ENCODE measurements at places on chromosomes 2 and 18.
A peak's percentile ranks its signal among the peaks of the same experiment; 100 is the strongest.

DNA sequence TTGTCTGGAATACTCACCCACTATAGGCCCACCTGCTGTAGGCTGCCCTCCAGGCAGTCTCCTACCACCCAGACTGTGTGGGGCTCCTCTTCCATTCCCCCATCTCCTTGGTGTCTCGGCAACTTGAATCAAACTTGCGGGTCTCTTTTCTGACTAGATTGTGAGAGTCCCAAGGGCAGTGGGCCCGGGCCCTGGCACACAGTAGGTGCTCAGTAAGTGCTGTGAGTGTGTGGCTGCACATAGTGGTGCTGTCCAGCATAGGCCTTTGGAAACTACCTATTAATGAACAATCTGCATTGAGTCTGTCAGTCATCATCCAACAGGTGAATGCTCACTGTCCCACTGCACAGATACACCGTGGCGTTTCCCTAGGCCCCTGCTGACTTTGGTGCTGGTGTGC, 43.6 kb upstream of the ASB1 start:
- H3K4me1 ChIP-seq = peaks cover 22% of the 10 kb centered on the region
- H3K36me3 ChIP-seq = peaks cover 36% of the 10 kb centered on the region
- no peak overlapping the region for H3K4me3 ChIP-seq
- no peaks in the 10 kb centered on the region for H3K27me3 ChIP-seq
- no peak overlapping the region for H3K27ac ChIP-seq

GRCh38 chr2:162211732-162212131, 31.5 kb downstream of the FAP start:
- no peak for DNase-seq
- H3K4me3 ChIP-seq = no peak overlapping the region
- H3K36me3 ChIP-seq = no peaks in the 10 kb centered on the region
- no peak overlapping the region for H3K27ac ChIP-seq

DNA sequence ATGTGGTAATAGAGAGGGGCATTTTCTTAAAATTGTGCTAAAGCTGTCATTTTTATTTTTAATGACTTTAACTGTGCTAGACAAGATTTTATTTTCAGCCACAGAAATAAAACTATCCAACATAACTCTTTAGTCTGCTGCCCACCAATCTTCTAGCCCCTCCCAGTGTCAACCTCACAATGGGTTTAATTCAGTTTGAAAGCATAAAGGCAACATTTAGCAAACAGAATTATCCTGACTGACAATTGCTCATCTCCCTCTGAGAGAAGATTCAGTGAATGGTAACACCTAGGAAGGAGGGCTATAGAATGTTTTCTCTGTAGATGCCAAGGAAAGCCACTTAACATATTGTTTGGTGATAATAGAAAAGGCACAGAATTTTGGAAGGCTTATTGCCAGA, 5.2 kb downstream of the ERMN start:
- no peaks in the 10 kb centered on the region for H3K36me3 ChIP-seq
- H3K27ac ChIP-seq = no peak overlapping the region
- no peaks in the 10 kb centered on the region for H3K4me1 ChIP-seq
- DNase-seq = no peak
- no peaks in the 10 kb centered on the region for H3K27me3 ChIP-seq
- no peak overlapping the region for H3K4me3 ChIP-seq

DNA sequence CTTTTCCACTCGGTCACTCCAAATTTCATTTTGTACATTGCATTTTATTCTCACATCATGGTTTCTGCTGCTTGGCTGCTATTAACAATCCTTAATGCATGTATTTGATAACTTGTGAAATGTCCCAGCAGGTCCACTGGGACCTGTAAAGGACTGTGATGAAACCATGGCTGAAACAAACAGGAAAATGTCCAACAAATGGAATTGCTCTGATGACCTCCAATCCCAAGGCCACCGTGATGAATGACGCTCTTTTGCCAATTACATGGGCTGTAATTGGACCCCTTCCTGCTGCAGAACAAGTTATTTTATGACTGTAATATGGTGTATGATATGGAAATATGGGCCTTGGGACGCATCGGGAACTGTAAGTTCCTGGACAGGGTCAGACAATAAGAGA, 224.2 kb upstream of the CXCR4 start:
- H3K27ac ChIP-seq = peak overlapping the region; percentile 81
- peaks cover 5% of the 10 kb centered on the region for H3K4me1 ChIP-seq
- H3K27me3 ChIP-seq = no peaks in the 10 kb centered on the region

DNA sequence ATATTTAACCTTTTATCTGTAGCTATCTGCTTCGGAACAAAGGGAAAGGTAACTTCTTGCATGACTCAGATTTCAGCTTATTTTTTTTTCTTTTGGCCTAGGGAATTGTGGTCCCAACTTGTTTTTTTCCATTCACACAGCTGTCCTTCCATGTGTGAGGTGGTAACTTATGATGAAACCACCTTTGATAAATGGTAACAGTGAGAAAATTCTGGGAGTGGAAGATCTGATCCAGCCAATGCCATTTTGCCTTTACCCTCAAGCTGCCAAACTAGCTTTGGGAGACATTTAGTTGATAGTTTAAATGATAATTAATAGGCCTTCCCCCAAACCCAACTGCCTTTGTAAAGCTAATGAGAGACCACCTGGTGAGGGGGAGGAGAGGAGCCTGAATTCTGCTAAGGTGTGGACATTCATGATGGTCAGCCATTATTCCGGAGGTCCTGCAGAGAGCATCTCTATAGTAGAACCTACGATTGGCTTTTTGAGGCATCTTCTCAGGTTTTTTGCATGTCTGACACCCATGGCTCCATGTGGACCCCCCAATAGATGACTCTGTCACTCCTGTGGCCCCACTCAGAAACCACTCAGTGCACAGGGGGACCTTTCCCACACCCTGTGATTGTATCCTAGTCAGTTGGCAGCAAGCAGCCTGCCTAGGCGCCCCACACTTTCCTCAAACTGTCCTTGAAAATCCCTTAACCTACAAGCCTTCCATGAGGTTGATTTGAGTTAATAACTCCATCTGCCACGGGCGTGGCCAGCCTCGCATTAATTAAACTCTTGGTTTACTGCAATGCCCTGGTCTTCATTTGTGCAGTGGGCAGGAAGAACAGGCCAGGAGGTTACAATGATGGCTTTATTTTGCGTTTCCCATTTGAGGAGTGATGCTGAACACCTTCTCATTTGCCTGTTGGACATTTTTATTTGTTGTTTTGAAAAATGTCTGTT, 263.5 kb upstream of the PXDN start:
- H3K27me3 ChIP-seq = peaks cover 3% of the 10 kb centered on the region
- H3K27ac ChIP-seq = no peak overlapping the region
- H3K4me1 ChIP-seq = no peaks in the 10 kb centered on the region
- no peaks in the 10 kb centered on the region for H3K36me3 ChIP-seq
- DNase-seq = no peak

GRCh38 chr18:41928581-41928980, 26.5 kb upstream of the PIK3C3 start:
- H3K27ac ChIP-seq = no peak overlapping the region
- no peaks in the 10 kb centered on the region for H3K36me3 ChIP-seq
- H3K4me1 ChIP-seq = no peaks in the 10 kb centered on the region
- H3K27me3 ChIP-seq = peaks cover 4% of the 10 kb centered on the region
- no peak for DNase-seq

DNA sequence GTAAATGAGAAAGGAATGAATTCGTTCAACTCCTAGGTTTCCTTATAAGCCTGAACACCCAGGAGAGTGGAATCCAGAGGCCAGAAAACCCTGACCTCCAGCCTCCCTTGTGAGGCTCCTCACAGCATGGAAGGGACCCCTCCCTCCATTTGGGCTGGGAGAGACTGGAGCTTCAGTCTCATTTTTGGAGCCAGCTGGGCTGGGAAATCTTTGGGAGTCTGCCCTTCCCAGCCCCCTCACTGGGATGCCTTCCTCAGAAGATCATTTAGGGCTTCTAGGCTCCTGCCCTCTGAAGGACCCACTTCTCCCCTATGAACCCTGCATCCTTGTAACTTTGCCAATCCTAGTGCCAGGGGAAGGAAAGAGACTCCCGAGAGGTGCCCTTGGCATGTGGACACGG, 346.1 kb downstream of the CYP26B1 start:
- peaks cover 37% of the 10 kb centered on the region for H3K27me3 ChIP-seq
- no peak overlapping the region for H3K27ac ChIP-seq
- H3K36me3 ChIP-seq = no peaks in the 10 kb centered on the region
- no peak overlapping the region for H3K4me3 ChIP-seq
- H3K4me1 ChIP-seq = peaks cover 22% of the 10 kb centered on the region
- no peak for DNase-seq

DNA sequence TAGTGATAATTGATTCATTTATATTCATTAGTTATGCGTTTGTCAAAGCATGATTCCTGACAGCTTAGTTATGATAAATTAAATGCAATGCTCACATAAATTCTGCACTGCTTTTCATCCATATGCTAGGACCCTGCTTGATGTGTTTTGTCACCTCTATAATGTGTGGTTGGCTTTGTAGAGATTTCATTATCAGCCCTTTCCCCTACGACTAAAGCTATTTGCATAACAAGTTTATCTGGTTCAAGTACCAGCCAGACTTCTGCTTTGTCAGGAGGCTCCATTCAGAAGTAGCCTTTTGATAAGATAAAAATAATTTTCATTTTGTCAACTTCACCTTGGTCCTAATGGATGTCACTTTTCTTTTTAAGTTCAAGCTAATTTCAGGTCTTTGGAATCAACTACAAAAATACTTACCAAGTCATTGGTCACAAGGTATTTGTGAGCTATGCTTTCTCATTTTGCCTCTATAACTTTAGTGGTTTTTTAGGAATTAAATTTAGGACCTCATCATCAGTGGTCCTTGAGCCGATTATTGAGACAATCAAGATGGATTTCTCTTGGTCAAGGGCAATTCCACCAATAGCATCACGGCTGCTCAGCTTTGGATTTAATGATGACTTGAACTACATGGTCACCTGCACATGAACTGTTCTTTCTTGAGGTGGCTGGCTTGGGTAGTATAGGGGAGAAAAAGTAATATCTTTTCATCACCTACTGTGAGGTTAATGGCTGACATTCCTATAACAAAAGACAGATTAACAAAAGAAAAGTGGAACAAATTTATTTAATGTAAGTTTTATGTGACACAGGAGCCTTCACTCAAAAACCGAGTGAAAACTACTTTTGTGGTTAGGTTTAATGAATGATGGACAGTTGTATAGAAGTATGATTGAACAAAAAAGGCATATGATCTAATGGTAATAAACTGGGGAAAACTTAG, 162.1 kb downstream of the MYO3B start:
- no peak overlapping the region for H3K27ac ChIP-seq
- H3K36me3 ChIP-seq = no peaks in the 10 kb centered on the region
- H3K27me3 ChIP-seq = peaks cover 11% of the 10 kb centered on the region
- no peak for DNase-seq
- H3K4me3 ChIP-seq = no peak overlapping the region
- H3K4me1 ChIP-seq = peaks cover 10% of the 10 kb centered on the region

- no peak overlapping the region for H3K27ac ChIP-seq
- H3K27me3 ChIP-seq = peaks cover 4% of the 10 kb centered on the region
- H3K4me1 ChIP-seq = peaks cover 9% of the 10 kb centered on the region
- no peak for DNase-seq
- H3K36me3 ChIP-seq = no peaks in the 10 kb centered on the region
Observed at GRCh38 chr2:66041902-66042657, 392.8 kb upstream of the MEIS1 start.

DNA sequence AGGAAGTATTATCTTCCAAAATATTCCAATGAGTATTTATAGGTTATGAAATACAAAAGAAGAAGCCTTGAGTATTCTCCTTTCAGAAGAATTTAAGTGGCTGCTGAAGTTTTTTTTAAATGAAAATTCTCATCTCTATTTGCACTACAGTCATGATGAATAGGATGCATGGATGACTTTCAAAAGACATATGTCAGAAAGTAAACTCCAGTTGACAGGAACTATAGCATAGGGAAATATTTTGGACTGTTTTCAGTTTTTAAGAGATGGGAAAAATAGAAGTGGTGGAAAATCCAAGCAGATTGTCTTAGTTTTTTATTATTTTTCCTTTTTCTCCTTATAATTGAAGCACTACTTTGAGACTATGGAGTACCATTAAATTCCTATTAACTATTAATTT, 825.1 kb upstream of the FSHR start:
- no peak overlapping the region for H3K4me3 ChIP-seq
- no peak for DNase-seq
- no peak overlapping the region for H3K27ac ChIP-seq
- H3K27me3 ChIP-seq = no peaks in the 10 kb centered on the region
- peaks cover 11% of the 10 kb centered on the region for H3K4me1 ChIP-seq

- peak; percentile 44 for DNase-seq
- H3K36me3 ChIP-seq = peaks cover 36% of the 10 kb centered on the region
- H3K27me3 ChIP-seq = no peaks in the 10 kb centered on the region
- peak overlapping the region; percentile 93 for H3K4me3 ChIP-seq
Observed at GRCh38 chr2:238425979-238426567, 654 bp upstream of the ASB1 start.

- H3K4me3 ChIP-seq = no peak overlapping the region
- H3K36me3 ChIP-seq = no peaks in the 10 kb centered on the region
- no peaks in the 10 kb centered on the region for H3K4me1 ChIP-seq
- H3K27me3 ChIP-seq = no peaks in the 10 kb centered on the region
- no peak for DNase-seq
Observed at GRCh38 chr2:82853299-82853698, 1605.8 kb downstream of the SUCLG1 start.

GRCh38 chr18:55229682-55230081, 270.4 kb upstream of the CCDC68 start:
- H3K36me3 ChIP-seq = peaks cover 84% of the 10 kb centered on the region
- peaks cover 29% of the 10 kb centered on the region for H3K4me1 ChIP-seq
- H3K27me3 ChIP-seq = no peaks in the 10 kb centered on the region
- DNase-seq = no peak

Data from nephron progenitor cell (in vitro differentiated cells).